ENCODE measurements at places on chromosomes 5 and 9.

DNA sequence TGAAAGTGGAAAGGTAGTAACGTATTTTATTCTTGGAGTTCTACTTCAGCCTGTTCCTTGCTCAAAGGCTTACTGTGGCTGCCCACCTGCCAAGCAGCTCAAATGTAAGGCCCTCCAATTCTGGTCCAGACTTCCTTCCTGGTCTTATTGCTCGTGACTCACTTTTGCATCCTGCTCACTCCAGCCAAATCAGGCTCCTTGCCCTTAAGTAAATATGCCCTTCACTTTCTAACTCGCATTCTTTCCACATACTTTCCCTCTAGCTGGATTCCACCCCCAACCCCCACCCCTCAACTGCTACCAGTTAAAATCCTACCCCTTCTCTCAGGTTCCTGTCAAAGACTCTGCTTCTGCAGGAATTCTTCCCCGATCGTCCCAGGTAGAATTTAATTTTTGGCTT, 96.6 kb downstream of the GALNT10 start:
- DNase-seq: no peak

DNA sequence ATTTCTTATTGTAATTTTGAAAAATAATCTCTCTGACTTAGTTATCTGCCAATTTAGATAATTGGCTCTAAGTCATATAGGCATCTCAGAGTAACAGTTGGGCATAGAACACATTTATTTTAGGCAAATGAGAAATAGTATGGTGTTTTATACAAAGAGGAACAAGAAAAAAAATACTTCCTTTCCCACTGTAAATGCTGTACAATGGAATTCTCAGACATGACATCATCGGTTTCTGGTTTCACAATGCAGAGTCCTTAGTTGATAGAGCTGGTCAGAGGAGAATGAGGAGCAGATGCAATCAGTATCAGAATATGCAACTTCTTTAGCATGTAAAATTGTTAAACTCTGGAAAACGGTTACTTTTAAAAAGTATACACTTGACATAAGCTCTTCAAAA, 49.4 kb downstream of the PLK2 start:
- DNase-seq: no peak

GRCh38 chr9:88710449-88710848, 175.5 kb downstream of the NXNL2 start:
- no peak for DNase-seq

DNA sequence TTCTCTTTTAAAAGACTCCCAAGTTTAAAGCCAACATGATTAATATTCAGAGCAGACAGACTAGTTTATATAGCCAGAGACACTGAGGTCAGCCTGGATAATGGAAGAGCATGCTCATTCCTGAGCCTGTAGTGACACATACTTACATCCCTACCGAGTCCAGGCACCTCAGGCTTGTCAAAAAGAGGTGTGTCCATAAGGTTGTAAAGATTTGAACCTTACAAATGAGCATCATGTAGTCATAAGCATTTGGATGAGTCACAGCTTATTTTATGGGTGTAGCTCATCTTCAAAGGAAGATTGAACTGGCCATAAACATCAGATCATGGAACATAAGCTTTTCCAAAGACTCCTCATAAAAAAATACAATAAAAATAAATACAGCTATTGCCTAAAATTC, 333.5 kb downstream of the EFNA5 start:
- no peak for DNase-seq

DNA sequence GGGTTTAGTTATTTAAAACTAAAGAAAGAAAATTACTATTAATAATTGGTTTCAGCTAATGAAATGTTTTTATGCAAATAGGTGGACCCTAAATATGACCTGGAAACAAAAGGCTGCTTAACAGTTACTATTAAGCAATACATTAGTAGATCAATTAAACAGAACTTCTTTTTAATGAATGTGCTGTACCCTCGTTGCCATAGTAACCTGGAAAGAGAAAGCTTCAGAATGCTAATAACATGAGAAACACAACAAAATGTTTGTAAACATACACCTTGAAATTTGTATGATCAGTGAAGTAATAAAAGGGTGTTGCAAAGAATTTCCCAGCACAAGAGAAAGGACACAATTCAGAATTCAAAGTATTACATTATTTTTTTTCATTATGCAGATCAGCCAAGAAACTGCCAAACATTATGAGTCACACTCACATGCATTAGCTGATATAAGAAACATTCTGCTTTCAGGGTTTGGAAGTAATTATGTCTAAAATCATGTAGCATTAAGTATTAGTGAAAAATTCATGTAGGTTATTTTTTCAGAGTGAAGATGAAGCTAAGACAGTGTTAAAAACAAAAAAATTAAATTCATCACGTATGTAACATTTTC, 348.3 kb downstream of the ISL1 start:
- no peak for DNase-seq

DNA sequence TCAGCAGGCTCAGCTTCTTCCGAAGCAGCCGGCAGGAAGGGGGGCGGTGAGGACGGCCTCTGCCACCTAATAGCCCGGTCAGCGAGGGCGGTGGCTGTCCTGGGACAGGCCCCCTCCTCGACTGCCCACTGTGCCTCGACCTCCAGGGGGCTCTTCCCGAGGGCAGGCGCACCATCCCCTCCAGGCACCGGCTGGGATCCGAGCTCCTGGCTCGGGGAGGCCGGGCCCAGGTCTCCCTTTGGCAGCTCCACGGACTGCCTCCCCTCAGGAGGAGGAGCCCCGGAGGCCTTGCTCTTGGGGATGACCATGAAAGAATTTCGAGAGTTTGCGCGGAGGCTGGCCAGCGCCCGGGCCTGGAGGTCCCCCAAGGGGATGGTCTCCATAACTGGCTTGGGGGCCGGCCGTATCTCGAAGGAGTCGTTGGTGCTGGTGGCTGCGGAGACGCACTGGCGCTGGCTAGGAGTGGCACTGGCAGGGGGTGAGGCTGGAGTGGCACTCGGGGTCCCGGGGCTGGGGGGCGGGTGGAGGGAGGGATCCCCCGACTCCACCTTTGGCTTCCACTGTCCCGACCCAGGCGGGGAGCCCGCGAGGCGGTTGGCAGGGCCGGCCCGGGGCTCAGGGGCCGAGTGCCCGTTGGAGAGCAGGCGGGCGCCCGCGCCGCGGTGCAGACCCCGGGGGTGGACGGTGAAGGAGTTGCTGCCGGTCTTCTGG, 975 bp downstream of the TPRN start:
- DNase-seq: no peak

DNA sequence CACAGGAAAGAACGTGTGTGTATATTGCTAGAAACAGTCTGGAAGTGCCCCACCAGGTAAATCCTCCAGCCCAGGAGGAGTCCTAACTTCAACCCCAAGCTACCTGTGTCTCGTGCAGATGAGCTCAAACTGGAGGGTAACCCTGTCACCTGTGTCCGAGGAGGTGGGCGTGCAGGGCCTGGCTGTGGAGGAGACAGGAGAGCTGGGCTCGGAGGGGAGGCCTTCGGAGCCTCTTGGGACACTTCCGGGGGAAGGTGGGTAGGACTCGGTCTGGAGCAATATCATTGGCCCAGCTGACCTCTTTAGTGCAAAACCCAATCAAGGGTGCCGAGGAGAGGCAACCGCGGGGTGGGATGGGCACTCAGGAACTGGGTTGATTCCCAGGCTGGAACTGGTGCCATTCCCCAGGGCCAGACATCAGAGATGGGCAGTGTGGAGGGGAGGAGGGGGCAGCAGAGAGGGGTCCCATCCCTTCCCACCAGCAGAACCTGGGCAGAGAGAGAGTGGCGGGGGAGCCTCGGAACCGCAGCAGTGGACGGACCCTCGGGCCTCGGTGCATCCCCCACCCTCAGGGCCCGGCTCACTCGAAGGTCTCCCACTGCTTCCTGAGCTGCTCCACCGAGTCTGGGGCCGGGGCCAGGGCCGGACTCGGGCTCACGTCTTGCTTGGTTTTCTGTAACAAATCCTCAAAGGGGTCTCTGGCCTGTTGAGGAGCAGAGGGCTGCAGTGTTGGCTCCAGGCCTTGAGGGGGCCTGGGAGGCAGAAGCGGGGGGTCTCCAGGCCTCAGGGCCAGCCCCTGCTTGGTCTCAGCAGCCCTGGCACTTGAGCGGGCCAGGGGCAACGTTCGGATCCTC, 25.1 kb downstream of the CRB2 start:
- no peak for DNase-seq

Measured in stimulated activated CD8-positive, alpha-beta memory T cell treated with anti-CD3 and anti-CD28 coated beads, Interleukin-7, amount 100 ng/mL, for 1 hour (primary cell).